ENCODE measurements at places on chromosomes 2 and 18. TPM values are rescaled to one million over a fixed set of nuclear protein-coding genes. Genes with fewer than 3 reads are reported as not detected.

Gene AFF3
- polyA plus RNA-seq: 0.26 TPM

Gene RRM2
- polyA plus RNA-seq: 0.27 TPM

Gene ITGA4
- polyA plus RNA-seq: 0.28 TPM

Gene RIT2
- polyA plus RNA-seq: not detected

Gene ADI1
- 29.7 TPM for polyA plus RNA-seq

Gene KATNAL2
- 1.9 TPM for polyA plus RNA-seq

Gene CCDC148
- polyA plus RNA-seq: 1.3 TPM

Gene CAPN14
- 0.08 TPM for polyA plus RNA-seq

Gene ABCG5
- not detected for polyA plus RNA-seq

Gene C2orf76
- polyA plus RNA-seq: 12.0 TPM

Gene PKDCC
- polyA plus RNA-seq: 35.8 TPM

Gene POMC
- 8.2 TPM for polyA plus RNA-seq

Gene ASB18
- polyA plus RNA-seq: not detected

Gene DOK6
- 0.19 TPM for polyA plus RNA-seq

Gene FAM110C
- polyA plus RNA-seq: 22.4 TPM

Gene AKAIN1
- 0.91 TPM for polyA plus RNA-seq

Gene ERMN
- 0.15 TPM for polyA plus RNA-seq

Gene FBLN7
- polyA plus RNA-seq: 2.8 TPM

Gene RGPD3
- polyA plus RNA-seq: 0.16 TPM

Gene PMAIP1
- polyA plus RNA-seq: 0.87 TPM

Gene CHRNG
- polyA plus RNA-seq: not detected

Gene NR4A2
- 4.1 TPM for polyA plus RNA-seq

Gene TBR1
- not detected for polyA plus RNA-seq

Gene GBX2
- not detected for polyA plus RNA-seq

Gene MALL
- 2.5 TPM for polyA plus RNA-seq

Gene DNPEP
- polyA plus RNA-seq: 89.4 TPM

Gene TMEM37
- polyA plus RNA-seq: 25.3 TPM

Gene LPIN1
- 7.7 TPM for polyA plus RNA-seq

Gene LIPG
- polyA plus RNA-seq: 0.49 TPM

Gene MPHOSPH10
- 22.5 TPM for polyA plus RNA-seq

Gene TEX261
- polyA plus RNA-seq: 19.0 TPM

Gene ARHGAP25
- 1.4 TPM for polyA plus RNA-seq

Gene SERPINB7
- polyA plus RNA-seq: not detected

Gene CACNB4
- polyA plus RNA-seq: 0.34 TPM

Gene CNTNAP5
- polyA plus RNA-seq: 0.11 TPM

Gene GNLY
- 1.3 TPM for polyA plus RNA-seq

Gene GPR17
- 1.9 TPM for polyA plus RNA-seq

Gene FAP
- 38.1 TPM for polyA plus RNA-seq

Gene CXCR1
- 0.08 TPM for polyA plus RNA-seq

Gene CCNYL1
- polyA plus RNA-seq: 5.2 TPM

Gene RAD51AP2
- 0.08 TPM for polyA plus RNA-seq

Gene HMSD
- polyA plus RNA-seq: 0.08 TPM

Gene GPR35
- 4.6 TPM for polyA plus RNA-seq

Gene MAP3K19
- polyA plus RNA-seq: not detected

Gene PJVK
- 5.0 TPM for polyA plus RNA-seq

Gene GPR45
- 0.09 TPM for polyA plus RNA-seq

Measured in pancreas (tissue), 10 donors.